ENCODE measurements at places on chromosomes 3 and 15. TPM values are rescaled to one million over a fixed set of nuclear protein-coding genes. Genes with fewer than 3 reads are reported as not detected.

The ACVR2B gene
- total RNA-seq = 89.5 TPM

DNA sequence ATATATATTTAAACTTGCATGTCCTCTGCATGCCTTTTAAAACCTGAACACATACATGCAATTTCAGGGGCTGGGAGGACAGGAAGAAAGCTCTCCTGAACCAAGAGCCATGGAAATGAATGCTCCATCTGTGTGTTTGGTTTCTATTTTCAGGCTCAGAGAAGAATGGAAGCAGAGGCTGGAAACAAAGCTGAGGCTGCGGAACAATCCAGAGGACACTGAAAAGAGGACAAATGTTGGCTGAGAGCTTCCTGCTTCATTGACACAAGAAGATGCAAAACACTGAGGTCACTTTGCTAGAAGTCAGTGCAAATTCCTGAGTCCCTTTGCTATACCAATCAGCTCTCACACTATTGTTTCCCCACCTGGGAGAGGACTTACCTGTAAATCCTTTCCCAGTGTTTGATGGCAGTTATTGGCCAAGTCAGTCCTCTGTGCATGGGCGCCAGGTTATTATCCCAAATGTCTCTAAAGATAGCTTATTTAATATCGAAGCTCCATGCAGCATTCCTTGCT is 12.7 kb downstream of the FAM240A start:
- peak; percentile 25 for DNase-seq

DNA sequence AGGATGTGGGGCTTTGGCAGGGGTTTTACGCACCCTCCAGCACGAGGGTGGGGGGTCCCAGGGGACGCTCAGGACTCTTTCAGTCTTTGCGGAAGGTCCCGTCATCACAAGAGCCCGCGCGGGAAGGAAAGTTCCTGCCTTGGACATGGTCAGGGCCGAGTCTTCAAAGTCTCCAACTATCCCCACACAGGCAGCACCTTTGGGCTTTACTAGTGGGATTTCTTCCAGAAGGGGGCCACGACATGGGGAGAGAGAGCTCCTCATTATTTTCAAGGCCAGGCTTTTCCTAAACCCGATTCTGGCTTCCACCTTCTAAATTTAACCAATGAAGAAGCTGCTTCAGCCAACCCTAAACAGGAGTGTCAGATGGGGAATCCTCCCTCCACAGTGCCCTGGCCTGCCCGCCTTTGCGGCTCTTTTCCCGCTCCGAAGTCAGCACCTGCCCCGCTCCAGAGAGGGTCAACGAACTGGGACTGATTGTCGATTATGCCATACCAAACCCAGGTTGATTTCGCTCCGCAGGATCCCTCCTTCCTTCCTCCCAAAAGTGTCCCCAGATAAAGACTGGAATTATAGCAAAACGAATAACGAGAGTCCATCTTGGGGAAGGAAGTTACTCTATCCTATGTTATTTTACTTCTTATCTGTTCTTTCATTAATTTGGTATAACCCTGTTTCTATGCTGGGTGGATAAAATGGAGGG is 11.0 kb downstream of the SHOX2 start:
- peak; percentile 50 for DNase-seq

GRCh38 chr3:124174476-124174875 is 182.6 kb upstream of the ROPN1 start:
- no peak for DNase-seq

The TRH gene
- total RNA-seq = 0.19 TPM

DNA sequence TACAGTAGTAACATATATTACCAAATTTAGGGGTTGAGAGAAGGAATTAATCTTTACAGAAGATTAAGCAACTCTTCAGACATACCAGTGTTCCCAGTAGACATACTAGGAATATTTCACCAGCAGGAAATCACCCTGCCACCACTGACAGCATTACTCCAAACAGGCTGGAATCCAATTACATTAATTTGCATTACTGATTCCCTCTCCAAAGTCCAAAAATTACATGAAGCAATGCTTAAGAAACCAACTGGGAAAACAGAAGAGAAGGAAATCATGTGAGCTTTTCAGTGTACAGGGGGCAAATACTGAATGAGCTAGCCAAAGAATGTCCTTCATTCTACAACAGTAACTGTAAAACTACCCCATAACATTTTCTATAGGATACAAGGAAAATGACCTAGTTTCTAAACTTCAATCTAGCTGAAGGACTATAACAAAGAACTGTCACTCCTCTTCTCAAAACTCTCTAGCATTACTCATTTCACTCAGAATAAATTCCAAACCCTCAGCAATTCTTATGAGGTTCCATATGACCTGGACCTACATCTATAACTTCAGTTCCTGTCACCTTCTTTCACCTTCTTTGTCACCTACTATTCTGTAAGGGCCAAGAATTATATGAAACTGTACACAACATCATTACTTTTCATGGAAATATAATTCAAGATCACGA is 72.7 kb downstream of the INO80 start:
- no peak for DNase-seq

The COL6A5 gene
- total RNA-seq = not detected

The ILDR1 gene
- 0.07 TPM for total RNA-seq

GRCh38 chr3:72301779-72302178 is 516.8 kb upstream of the PROK2 start:
- no peak for DNase-seq

The TNFSF10 gene
- total RNA-seq = not detected

DNA sequence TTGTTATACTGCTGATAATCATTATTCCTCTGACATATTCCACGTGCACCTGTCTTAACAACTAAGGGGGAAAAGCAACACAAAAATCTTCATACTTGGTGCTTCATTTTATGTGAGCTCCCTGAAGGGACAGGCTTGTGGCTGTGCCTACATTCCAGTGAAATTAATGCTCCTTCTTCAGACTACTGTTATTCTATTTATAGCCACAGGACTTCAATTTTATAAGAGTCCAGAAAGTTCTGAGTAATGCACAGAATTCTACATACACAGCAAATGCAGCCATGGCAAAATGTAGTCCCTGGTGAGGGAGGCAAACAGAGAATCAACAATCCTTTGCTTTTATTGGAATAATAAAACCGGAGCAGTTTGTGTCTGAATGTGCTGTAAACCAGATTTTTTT is 417.1 kb downstream of the RBMS3 start:
- no peak for DNase-seq

The SI gene
- total RNA-seq = not detected

- no peak for DNase-seq
Measured at GRCh38 chr3:104175696-104176095, 1191.0 kb upstream of the ALCAM start.

Measured in neural progenitor cell (in vitro differentiated cells).